Stimulated activated CD4-positive, alpha-beta T cell treated with anti-CD3 and anti-CD28 coated beads, Interleukin-15, amount 100 ng/mL, for 24 hours (primary cell): ENCODE measurements at places on chromosomes 6 and 20.
A peak's percentile ranks its signal among the peaks of the same experiment; 100 is the strongest.

DNA sequence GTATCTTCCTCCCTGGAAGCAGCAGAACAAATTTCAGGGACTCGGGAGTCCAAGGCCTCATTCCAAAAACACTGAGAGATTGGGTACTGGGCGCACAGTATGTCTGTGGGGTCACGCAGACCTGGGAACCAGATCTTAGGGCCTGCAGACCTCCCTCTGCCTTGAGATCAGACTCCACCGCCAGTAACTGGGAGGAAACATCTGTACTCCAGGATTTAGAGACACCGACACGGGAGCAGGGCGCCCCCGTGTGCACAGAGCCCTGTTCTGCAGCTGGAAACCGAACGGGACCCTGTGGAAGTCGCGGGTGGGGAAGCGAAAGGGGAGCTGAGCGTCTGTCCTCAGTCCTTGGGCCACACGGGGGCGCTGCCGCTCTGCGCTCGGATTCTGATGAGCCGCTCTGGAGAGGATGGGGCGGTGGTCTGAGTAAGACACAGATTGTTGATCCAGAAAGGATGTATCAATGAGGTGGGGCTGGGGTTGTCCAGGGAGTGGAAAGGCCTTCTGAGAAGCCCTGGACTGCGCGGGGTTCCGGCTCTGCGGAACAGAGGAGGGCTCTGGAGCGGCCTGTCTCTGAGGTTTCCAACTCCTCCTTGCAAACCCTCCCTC is 35.7 kb upstream of the HLA-E start:
- peak; percentile 91 for DNase-seq

DNA sequence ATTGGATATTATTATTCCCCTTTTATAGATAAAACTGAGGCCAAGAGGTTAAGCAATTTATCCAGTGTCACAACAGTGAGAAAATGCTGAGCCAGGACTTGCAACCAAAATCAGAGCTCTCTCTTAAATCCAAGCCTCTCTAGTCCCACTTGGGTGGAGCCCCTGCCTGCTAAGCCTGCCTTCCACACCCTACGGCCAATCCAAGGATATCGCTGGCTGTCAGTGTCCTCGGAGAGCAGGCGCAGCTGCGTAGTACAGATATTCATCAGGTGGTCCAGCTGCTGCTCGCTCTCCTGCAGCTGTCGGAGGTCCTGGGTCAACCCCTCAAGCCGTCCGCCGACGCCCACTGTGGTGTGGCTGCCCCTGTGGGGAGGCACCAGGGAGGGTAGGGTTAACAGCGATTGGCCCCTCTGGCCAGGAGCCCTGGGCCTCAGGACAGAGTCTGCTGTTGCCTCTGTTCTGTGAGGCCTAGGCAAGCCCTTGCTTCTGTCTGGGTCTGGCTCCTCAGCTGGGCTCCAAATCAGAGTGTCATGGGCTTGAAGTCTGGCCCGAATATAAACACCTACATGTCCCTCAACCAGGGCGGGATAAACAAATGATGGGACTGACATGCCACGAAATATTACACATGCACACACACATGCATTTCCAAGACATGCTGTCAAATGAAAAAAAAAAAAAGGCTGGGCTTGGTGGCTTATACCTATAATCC is 3.9 kb upstream of the NECAB3 start:
- DNase-seq: no peak

GRCh38 chr6:169974663-169975062 is 223.2 kb downstream of the ERMARD start:
- no peak for DNase-seq

GRCh38 chr20:51378171-51378928 is 164.2 kb downstream of the NFATC2 start:
- peak; percentile 35 for DNase-seq

GRCh38 chr20:59015812-59016711 is 3.2 kb upstream of the TUBB1 start:
- peak; percentile 0 for DNase-seq

DNA sequence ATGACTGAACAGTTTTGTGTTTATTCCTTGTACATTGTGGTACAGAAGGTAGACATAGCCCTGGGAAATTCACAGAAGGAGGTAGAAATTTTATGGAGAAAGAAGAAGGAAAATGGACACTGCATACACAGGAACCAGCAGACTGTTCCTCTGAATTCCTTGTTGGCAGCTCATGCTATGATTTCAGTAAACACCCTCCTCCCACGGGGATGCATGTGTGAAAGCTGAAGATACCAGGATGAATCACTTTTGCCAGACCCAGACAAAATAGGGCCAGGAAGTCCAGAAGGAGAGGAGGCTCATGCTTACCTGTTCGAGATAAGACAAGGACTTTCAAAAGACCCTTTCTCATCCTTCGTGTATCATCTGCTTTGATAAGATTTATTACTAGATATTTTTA is 110.3 kb upstream of the GGTLC1 start:
- no peak for DNase-seq

DNA sequence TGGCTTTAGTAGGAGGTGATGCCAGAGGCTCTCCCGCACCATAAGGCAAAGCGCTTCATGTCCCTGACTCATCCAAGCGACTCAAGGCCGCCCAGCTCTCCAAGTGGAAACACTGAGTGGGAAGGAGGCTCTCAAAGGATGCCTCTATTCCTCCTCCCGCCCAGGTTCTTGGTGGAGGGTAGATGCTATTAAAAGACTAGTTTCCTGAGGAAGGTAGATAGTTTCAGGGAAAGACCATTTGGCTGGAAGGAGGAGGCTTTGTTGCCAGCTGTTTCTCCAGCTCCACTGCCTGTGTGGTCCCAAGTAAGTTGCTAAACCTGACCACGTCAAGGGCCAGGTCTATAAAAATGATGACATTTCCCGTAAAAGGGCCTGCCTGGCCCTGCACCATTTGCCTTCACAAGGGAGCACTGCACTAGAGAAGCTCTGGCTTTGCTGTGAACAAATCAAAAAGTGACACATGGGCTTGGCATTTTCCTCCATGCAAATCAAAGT is 48.2 kb downstream of the GMDS start:
- DNase-seq: no peak

DNA sequence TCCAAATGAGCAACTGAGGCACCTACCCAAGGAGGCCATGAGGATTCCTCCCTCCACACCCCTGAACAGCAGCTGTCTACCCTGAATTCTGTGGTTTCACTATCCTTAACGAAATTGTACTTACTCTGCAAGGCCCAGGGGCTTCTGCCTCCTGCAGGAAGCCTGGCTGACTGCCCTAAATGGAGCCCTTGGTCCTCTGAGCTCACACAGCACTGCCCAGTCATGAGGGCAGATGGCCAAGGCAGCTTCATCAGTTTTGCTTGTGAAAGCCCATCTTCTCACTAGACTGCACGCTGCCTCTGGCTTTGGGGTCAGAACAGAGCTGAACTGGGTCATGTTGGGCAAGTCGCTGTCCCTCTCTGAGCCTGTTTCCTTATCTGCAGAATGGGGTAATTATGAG is 26.4 kb upstream of the SIRPA start:
- DNase-seq: no peak

DNA sequence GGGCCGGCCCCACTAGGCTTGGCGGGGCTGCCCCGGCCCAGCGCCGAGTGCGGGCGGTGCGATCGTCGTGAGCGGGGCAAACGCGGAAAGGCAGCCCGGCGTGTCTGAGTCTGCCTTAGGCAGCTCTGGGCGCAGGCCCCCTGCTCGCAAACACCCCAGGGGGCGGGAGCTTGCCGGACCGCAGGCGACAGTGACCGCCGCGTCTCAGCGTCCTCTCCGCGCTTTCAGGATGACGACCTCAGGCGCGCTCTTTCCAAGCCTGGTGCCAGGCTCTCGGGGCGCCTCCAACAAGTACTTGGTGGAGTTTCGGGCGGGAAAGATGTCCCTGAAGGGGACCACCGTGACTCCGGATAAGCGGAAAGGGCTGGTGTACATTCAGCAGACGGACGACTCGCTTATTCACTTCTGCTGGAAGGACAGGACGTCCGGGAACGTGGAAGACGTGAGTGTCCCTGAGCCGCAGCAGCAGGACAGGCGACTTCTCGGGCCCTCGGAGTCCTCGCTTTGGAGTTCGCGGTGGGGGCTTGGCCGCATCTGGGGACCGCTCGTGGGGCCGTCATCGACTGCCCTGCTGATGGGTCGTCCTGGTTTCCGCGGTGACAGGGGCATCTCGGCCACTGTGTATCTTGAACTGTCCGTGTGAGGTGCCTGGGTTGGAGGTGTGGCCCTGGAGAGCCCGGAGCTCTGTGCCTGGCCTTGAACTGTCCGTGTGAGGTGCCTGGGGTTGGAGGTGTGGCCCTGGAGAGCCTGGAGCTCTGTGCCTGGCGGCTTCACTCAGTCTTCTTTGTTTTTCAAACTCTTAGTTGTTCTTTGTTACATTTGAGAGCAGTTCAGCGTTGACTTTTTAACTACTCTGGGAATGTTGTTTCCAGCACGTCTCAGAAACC is 786 bp downstream of the ADRM1 start:
- peak; percentile 34 for DNase-seq

- no peak for DNase-seq
These were observed 52.4 kb upstream of the NXT1 start for GRCh38 chr20:23298155-23298554.

DNA sequence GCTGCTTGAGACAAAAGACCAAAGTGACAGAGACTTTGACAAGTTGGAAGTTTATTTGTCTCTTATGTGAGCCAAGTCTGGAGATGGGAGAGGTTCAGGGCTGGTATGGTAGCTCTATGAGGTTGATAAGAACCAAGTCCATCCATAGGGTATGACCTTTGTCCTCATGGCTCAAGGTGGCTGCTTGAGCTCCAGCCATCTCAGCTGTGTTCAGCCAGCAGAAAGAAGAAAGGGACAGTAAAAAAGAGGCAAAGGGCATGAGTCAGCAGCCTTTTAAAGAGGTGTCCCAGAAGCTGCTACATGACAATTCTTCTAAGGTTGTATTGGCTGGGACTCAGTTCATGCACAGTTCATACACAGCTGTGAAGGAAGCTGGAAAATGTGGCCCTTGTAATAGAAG is 49.0 kb downstream of the CD40 start:
- DNase-seq: no peak

DNA sequence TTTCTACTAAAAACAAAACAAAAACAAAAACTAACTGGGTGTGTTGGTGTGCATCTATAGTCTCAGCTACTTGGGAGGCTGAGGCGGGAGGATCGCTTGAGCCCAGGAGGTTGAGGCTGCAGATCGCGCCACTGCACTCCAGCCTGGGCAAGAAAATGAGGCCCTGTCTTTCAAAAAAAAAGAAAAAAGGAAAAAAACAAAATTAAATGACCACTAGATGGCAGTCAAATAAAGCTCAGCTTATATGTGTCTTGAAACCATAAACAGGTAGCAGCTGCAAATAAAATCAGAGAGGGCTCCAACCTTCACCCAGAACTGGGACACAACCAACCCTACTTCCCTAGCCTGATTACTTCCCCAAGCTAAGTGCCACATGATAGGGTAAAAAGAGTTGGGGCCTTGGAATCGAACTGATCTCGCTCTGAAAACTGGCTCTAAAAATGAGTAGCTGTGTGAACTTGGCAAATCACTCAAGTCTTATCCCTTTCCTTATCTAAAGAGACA is 67.1 kb upstream of the ADGRF4 start:
- no peak for DNase-seq

GRCh38 chr6:82248273-82248735 is 760 bp upstream of the IBTK start:
- DNase-seq: peak; percentile 12

- DNase-seq: no peak
These were observed 12.8 kb upstream of the MANBAL start for GRCh38 chr20:37276494-37277252.

DNA sequence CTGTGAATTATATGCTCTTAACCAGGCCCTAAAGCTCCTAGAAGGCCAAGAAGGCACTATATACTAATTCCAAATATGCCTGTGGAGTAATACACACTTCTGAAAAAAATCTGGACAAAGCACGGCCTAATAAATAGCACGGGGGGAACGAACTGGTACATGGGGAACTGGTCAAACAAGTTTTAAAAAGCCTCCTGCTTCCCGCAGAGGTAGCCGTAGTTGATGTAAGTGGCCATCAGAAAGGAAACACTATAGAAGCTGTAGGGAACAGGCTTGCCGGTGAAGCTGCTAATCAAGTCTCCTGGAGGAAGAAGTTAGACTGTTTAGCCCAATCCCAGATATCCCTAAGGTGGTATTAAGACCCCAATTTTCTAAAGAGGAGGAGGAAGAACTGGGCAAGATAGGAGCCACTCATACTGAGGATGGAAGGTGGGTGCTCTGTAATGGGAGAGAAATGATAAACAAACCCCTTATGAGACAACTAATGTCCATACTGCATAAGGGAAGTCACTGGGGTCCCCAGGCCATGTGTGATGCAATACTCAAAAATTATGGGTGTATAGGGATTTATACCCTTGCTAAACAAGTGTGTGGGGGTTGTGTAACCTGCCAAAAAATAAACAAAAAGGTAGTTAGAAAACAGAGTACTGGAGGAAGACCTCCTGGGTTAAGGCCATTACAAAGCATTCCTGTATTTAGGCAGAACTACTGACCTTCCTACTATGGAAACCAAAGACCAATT is 27.1 kb upstream of the ZNF318 start:
- no peak for DNase-seq

GRCh38 chr20:13260650-13261279 is 39.7 kb downstream of the ISM1 start:
- no peak for DNase-seq

DNA sequence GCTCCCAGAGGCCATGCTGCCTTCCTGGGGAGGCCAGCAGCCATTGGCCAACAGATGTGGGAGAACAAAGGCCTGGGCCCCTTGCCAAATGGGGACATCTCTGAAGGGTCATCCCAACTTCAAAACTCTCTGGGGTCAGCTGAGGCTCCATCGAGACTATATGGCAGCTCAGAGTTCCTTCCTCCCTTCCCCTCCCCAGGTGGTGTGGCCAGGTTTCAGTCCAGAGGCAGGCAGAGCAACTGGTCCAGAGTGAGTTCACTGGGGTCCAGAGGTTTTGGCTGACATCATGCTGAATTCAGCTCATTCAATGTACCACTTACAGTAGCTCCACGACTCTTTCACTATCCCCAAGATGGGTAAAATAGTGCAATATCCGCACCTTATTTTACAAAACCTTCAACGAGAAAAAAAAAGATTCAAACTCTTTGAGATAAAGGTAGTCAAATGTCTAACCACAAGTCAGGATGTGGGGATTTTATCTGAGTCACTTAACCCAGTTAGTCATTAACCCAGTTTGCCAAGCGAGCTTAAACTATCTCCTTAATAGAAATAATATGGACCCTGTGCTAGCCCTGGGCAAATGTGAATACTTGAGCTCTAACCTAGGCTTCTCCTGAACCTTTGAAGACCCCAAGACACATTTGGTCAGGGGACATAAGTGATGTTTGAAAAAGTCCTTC is 108.4 kb upstream of the PLEKHG1 start:
- peak; percentile 12 for DNase-seq
